Activated naive CD8-positive, alpha-beta T cell treated with anti-CD3 and anti-CD28 coated beads, Interleukin-2, amount 10 ng/mL, durations not matched to agents 7 days and 5 days (primary cell): ENCODE measurements at places on chromosomes 7 and 10.

- peak overlapping the region; percentile 50 for H3K4me3 ChIP-seq
- peak overlapping the region; percentile 54 for H3K27ac ChIP-seq
- H3K27me3 ChIP-seq, result no peaks in the 10 kb centered on the region
- H3K36me3 ChIP-seq, result no peaks in the 10 kb centered on the region
- peak; percentile 50 for DNase-seq
These were observed 15.6 kb upstream of the PPIF start for GRCh38 chr10:79331709-79332108.

DNA sequence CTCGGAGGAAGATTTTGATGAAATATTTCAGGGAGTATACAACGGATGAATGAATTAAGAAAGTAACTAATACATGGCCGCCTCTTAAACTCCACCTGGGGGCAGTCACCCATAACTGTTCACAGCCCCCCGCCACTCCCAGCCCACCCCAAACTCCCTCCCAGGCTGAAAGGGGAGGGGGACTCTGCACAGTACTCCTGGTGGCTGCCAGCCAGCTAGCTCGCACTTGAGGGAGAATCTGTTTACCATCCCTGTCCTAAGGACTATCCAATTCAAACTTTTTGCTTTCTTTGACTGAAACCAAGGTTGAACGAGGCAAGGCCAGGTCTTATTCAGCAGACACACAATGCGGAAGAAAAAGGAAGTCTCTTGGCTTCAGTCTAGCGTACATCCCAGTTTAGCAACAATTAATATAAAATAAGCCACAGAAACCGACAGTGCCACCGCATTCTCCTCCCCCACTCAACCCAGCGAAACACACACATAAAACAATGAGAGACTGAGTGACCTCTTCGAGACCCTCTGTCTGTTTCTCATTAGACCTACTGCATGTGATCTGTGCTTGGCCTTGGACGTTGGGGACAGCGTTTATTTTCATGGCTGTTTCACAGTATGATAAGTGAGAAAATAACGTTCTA is 219.5 kb downstream of the GLI3 start:
- DNase-seq, result no peak
- H3K36me3 ChIP-seq, result peaks cover 2% of the 10 kb centered on the region
- H3K27me3 ChIP-seq, result peaks cover 3% of the 10 kb centered on the region
- no peak overlapping the region for H3K4me3 ChIP-seq
- peaks cover 1% of the 10 kb centered on the region for H3K4me1 ChIP-seq
- H3K27ac ChIP-seq, result no peak overlapping the region

DNA sequence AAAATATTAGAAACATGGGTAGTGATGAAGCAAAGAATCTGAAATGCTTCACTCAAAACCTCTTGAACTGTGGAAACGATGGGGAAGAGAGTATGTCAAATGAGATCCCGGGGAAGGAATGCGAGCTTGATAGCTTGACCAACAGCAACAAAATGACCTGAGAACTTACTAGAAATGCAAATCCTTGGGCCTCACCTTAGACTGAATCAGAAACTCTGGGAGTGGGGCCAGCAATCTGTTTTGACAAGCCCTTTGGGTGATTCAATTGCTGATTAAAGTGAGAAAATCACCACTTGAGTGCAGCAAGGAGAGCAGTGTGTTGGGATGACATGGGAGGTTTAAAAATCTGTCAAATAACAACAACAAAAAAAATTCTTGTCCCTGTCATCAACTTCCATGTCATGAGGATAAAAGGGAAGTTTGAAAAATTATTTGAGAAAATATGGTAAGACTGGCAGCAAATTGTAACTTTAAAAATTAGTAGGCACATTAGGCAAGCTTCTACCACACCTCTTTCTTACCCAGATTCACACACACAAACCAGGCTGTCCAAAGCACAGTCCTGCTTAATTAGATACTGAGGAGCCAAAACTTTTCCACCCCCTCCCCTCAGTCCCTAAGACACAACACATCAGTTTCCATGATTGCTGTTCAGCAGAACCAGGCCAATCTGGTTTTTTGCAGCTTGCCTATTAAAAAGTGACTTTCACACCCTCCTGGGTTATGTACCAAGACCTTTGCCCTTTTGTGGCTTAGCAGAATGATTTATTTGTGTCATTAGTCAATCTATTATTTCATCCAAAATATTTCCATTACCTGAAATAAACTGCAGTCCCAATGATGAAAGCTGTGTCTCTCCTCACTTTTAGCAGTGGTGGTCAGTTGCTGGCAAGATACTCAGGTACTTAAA is 15.6 kb downstream of the CALCR start:
- no peak overlapping the region for H3K4me3 ChIP-seq
- no peak for DNase-seq
- peaks cover 13% of the 10 kb centered on the region for H3K27me3 ChIP-seq
- H3K36me3 ChIP-seq, result no peaks in the 10 kb centered on the region
- no peak overlapping the region for H3K27ac ChIP-seq

- no peaks in the 10 kb centered on the region for H3K36me3 ChIP-seq
- DNase-seq, result no peak
- no peak overlapping the region for H3K4me3 ChIP-seq
- H3K27me3 ChIP-seq, result no peaks in the 10 kb centered on the region
- H3K4me1 ChIP-seq, result no peaks in the 10 kb centered on the region
These were observed 322.4 kb upstream of the GHITM start for GRCh38 chr10:83816942-83817341.

DNA sequence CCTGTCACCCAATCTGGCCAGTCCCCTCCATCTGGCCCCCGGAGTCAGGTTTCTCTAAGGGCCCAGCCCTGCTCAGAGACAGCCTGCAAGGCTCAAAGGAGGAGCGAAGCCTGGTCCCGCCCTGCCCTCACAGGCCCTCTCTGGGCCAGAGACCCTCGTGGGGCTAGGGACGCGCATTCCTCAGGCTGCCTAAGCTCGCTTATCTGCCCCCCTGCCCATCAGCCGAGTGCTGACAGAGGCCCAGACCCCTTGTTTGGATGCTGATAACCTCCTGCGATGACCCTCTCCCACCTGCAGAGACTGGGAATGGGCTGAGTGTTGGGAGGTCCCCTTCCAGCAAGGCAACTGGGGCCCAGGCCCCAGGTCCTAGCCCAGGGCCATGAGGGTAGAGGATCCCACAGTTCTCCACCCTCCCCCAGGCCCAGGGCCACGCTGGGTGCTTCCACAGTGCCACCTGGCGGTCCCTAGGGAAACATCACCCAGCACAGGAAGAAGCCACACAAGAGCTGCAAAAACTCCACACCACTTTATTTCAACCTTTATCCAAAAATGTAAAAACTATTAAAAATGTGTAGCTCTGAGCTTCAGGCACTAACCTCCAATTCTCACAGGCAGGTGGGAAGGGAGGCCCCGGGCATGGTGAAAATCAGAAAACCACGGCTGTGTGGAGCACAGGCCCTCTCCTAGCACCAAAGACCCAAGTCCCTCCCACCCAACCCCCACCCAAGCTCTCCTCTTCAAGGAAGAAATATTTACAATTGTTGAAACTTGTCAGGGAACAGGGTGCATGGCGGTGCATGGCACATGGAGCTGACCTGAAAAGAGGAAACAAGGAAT is 2.2 kb downstream of the NPM3 start:
- peaks cover 40% of the 10 kb centered on the region for H3K4me1 ChIP-seq
- peak; percentile 81 for DNase-seq
- H3K27me3 ChIP-seq, result peaks cover 24% of the 10 kb centered on the region

GRCh38 chr7:41037691-41038090 is 665.2 kb downstream of the INHBA start:
- H3K27me3 ChIP-seq, result no peaks in the 10 kb centered on the region
- no peak overlapping the region for H3K4me3 ChIP-seq
- H3K36me3 ChIP-seq, result no peaks in the 10 kb centered on the region
- DNase-seq, result no peak

DNA sequence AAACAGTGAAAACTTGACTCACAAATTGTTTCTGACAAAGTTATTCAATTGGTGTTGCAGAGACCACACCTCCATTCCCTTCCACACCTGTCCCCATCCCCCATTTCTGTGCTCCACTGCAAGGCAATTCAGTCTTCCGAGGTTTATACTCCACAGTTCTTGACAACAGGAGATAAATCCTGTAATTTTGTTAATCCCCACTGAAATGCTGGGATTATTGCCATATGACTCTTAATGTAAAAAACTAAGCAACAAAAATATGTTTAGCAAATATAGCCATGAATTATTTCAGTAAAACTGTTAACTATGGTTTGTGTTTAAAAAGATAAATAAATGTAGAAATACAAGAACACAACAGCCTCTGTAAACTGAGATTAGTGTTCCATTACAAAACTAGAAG is 170.1 kb upstream of the SEMA3D start:
- H3K36me3 ChIP-seq, result no peaks in the 10 kb centered on the region
- no peak overlapping the region for H3K4me3 ChIP-seq
- DNase-seq, result no peak
- no peak overlapping the region for H3K27ac ChIP-seq
- no peaks in the 10 kb centered on the region for H3K4me1 ChIP-seq

DNA sequence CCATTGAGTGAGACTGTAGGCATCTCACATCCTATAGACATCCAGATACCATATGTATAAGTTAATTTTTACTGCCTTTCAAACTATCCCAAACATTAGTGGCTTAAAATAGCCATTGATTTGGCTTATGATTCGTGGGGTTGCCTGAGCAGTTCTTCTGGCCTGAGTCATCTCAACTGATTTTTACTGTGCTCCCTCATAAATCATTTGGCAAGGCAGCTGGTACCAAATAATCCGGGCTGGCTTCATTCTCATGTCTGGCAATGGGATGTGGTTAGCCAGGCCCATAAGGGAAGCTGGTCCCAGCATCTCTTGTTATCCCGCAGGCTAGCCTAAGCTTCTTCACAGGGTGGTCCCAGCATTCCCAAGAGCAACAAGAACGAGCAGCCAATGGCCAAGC is 6.7 kb upstream of the LRGUK start:
- peaks cover 13% of the 10 kb centered on the region for H3K27me3 ChIP-seq
- no peak for DNase-seq
- H3K4me3 ChIP-seq, result no peak overlapping the region
- no peaks in the 10 kb centered on the region for H3K36me3 ChIP-seq
- H3K27ac ChIP-seq, result no peak overlapping the region
- H3K4me1 ChIP-seq, result peaks cover 1% of the 10 kb centered on the region

DNA sequence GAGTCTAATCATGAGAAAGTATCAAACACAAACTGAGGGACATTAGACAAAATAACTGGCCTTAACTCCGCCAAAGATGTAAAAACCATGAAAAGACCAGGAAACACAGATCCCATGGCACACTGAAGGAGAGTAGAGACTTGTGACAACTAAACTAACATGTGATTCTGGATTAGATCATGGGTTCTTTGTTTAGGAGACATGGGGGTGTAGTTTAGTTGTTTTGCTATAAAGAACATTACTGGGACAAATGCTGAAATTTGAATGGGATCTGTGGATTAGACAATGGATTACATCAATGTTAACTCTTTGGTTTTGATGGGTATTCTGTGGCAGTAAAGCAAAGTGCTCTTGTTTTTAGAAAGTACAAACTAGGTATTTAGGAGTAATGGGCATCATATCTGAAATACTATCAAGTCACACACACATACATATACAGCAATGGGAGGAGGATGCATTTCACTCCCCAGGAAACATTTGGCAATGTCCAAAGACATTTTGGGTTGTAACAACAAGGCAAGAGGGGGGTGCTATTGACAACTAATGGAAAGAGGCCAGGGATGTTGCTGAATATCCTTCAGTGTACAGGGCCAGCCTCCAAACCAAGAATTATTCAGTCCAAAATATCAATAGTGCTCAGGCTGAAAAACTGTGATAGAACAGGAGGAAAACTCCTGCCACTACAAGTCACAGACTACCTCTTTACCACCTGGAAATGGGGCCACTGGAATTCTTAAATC is 32.4 kb downstream of the WAPL start:
- peak overlapping the region; percentile 27 for H3K27ac ChIP-seq
- DNase-seq, result no peak
- no peaks in the 10 kb centered on the region for H3K27me3 ChIP-seq
- peaks cover 12% of the 10 kb centered on the region for H3K4me1 ChIP-seq
- no peak overlapping the region for H3K4me3 ChIP-seq
